GM12878 (cell line): ENCODE measurements at places on chromosomes 3 and 15.

- DNase-seq = no peak
Observed at GRCh38 chr15:68042156-68042854, 11.8 kb upstream of the PIAS1 start.

DNA sequence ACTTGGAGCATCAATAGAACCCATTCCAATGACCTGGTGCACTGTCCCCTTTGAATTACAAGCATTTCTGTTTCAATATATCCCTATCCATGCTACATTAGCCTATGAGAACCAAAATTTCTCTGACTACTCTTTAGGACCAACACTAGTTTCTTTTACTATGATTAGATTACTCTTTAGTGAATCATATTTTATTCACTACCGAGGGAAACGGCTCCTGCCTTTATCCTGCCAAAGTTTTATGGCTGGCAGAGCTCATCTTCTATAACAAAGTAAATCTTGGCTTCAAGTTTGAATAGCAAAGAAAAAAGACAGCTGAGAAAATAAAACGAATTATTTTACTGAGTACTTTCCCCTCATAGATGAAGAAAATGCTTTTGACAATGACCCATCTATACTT, 120.9 kb downstream of the SLC9A9 start:
- no peak for DNase-seq

- no peak for DNase-seq
Observed at GRCh38 chr3:124653071-124653796, 77.0 kb upstream of the UMPS start.

GRCh38 chr15:58329781-58330671, 101.8 kb upstream of the LIPC start:
- DNase-seq = no peak

DNA sequence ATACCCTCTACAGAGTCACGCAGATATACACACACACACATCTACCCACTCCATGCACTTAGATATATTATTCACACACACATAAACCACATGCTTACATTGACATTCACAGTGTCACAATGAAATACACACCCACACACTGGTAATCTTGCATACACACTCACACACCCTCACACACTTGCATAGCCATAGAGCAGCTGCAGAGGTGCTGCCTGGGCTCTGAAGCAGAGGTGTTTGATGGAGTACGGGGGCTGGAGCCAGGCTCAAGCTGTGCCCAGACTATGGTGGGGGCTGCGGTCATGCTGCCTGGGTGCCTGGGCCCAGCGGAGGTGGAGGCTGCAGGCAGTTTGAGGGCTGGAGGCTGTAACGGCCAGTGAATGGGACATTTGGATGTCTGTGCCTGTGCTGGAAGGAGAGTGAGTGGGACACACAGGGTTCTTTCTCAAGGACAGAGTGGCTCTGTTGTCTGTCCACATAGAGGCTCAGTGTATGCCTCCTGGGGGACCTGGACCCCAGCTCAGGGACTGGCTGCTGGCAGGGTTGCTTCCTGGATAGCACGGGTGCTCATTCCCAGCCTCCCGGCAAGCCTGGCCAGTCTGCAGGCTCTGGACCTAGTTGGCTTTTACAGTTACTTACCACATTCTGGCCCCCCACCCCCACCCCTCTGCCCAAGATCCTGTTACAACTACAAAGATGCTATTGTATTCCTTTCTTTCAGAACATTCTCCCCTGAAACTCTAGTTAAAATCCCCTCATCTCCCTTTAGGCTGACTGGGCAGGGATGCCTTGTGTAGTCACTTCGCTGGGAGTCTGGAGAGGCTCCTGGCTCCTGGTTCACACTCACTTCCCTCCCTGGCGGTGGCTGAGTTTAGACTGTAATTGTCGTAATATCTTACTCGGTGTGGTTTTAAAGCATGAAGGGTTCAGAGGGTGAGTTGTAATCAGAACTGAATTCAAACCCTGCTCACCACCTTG, 12.5 kb downstream of the GASK1A start:
- DNase-seq = no peak

DNA sequence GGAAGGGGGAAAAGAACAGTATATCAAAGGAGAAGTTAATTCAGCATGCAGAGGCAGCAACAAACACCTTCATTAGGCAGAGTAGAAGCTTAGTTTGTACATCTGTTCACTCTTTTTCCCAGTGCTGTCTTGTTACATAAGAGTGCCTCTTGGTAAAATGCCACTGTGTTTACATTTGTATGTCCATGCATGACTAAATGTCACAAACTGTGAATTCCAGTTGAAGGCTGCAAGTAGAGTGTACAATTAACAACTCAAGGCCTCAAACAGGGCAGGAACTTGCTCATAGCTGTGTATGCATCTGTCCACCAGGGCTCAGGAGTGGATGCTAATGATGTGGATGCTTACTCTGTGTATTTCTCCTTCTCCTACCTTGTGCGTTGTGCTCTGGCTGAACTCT, 214.2 kb upstream of the TPM1 start:
- no peak for DNase-seq

- no peak for DNase-seq
Observed at GRCh38 chr15:84832448-84833040, 15.4 kb downstream of the ALPK3 start.

- DNase-seq = no peak
Observed at GRCh38 chr3:59867185-59868002, 817.6 kb upstream of the CFAP20DC start.

- no peak for DNase-seq
Observed at GRCh38 chr3:165347526-165347925, 151.3 kb upstream of the SLITRK3 start.

DNA sequence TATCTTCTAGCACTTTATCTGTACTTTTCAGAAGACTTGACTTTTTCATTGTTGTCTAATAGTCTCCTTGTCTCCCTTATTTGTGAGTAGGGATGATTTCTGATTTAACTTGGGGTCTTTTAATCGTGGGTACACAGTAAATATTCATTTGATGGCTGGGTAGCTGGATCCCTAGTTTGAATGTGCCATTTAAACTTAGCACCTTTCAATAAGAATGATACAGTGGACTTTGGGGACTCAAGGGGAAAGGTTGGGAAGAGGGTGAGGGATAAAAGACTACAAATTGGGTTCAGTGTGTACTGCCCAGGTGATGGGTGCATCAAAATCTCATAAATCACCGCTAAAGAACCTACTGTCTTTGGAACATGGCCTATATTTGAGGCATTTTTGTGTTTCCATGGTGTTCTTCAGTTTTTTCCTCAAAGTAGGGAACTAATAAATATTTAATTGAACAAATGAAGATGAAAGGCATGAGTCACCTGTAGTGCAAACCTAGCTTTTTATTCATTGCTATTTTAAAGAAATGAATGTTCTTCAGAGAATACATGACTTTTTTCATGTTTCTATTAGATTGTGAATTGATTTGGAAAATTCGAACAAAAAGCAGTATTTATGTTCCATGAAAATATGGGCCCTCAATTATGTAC, 12.1 kb downstream of the FNDC3B start:
- no peak for DNase-seq

GRCh38 chr3:112020674-112021085, 13.9 kb upstream of the TMPRSS7 start:
- no peak for DNase-seq

GRCh38 chr3:1228289-1228688, 135.5 kb downstream of the CNTN6 start:
- no peak for DNase-seq

- DNase-seq = no peak
Observed at GRCh38 chr3:87895983-87896382, 162.8 kb downstream of the CGGBP1 start.

- no peak for DNase-seq
Observed at GRCh38 chr3:122100083-122100482, 44.9 kb downstream of the CD86 start.
